Iris pigment epithelial cell (primary cell): ENCODE measurements at places on chromosomes 5 and 9.

DNA sequence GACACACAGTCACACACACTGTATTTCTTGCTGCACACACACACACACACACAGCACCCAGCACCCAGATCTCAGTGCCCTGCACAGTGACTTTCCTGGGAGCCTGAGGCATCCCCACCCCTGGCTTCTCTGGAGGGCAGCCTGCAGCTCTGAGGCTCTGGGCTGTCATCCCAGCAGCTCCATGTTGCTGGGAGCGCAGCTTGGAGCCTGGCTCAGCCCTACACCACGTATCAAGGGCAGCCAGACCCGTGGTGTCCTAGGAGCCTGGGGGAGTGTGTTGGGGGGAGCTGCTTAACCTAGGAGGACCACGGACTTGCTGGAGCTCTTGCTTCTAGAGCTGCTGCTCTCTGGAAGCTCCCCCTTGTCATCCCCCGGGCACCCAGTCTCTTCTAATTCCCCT is 5.2 kb downstream of the IER5L start:
- peak; percentile 23 for DNase-seq

- DNase-seq, result no peak
Measured at GRCh38 chr9:121582641-121583040, 68.8 kb upstream of the DAB2IP start.

DNA sequence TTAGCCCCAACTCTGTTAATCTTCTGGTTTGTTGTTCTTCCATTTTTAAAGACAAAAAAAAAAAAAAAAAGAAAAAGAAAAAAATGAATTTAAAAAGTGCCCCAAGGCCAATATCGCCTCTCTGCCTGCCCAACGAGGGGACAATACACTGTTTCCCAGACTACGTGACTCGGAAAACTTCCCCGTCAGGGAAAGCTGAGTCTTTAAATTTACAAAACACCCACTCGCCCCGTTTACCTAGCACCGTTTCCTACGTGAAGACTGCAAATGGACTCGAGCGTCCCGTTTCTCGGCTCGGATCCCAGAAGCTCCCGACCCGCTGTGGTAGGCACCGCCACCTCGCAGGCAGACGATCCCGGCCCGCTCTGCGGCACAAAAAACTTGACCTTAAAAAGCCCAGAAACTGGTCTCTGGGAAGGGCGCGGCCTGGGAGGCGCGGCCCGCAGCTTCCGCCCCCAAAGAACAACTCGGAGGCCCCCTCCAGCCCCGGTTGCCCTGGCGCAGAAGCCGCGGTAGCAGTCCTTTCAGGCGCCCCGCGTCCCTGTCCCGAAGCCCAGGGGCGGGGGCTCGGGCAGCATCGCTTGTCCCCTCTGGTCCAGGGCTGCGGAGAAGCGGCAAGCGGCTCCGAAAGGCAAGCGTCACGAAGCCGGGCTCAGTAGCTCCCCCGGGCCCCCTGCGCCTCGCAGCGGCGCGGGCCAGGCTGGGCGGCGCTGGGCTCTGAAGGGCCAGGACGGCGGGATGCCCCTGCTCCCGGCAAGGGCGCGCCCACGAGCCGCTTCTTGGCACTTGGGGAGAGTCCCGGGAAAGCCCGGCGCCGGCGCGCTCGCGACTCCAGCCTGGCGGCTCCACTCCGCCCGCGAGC is at the start of gene GCNT4:
Gene GCNT4, minus strand, starts transcription at position 367 of the 862 bp plus-strand sequence. CDS start 22,521 bp downstream, outside the sequence.
- DNase-seq, result peak; percentile 44

GRCh38 chr5:139710319-139711066 is 62.3 kb downstream of the CXXC5 start:
- DNase-seq, result peak; percentile 65

DNA sequence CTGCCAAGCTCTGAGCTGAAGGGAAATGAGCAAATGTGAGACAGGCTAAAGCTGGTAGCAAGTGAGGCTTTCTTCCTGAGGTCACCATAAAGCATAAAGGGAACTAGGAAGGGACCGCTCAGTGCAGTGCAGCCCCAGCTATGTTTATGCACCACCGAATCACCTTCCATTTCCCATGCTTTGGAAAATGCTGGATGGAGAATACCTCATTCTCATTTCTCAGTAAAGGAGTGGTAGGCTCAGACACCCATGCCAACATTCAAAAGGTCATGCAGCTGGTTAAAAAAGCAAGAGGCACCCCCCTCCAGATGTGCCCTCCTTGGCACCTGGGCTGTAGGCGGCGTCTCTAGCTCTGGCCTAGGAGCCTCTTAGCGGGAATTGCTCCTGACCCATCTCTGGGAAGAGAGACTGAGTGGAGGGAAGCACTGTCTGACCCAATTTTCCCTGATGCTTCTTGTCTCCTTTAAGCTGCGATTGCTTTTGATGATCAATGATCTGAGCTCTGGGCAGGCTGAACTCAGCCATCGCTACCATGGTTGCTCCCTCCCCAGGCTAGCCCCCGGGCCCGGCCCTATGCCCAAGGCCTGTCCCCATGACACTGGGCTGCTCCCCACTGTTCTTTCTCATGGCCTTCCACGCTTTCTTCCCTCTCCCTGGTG is 58.7 kb downstream of the ZNF354C start:
- no peak for DNase-seq

- no peak for DNase-seq
Measured at GRCh38 chr5:116013936-116014335, 18.3 kb upstream of the ARL14EPL start.

- DNase-seq, result peak; percentile 68
Measured at GRCh38 chr5:41843456-41844370, 26.5 kb downstream of the OXCT1 start.

DNA sequence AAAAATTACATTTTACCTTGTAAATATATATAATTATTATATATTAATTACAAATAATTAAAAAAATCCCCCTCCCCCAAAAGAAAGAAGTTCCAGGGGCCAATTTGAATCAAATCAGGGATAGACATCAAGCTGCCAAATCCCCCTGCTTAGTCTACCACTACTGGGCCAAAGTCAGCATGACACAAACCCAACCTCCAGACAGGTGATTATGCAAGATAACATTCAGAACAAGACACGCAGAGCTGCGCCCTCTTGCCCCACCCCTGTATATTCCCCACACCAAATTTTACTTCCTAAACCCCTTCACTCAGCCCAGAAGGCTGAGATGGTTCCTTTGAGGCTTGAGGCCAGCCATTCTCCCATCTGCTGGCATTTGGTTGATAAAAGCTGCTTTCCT is 2059.1 kb upstream of the CDH6 start:
- no peak for DNase-seq

GRCh38 chr9:109520475-109521132 is 22.5 kb upstream of the PTPN3 start:
- DNase-seq, result peak; percentile 65

DNA sequence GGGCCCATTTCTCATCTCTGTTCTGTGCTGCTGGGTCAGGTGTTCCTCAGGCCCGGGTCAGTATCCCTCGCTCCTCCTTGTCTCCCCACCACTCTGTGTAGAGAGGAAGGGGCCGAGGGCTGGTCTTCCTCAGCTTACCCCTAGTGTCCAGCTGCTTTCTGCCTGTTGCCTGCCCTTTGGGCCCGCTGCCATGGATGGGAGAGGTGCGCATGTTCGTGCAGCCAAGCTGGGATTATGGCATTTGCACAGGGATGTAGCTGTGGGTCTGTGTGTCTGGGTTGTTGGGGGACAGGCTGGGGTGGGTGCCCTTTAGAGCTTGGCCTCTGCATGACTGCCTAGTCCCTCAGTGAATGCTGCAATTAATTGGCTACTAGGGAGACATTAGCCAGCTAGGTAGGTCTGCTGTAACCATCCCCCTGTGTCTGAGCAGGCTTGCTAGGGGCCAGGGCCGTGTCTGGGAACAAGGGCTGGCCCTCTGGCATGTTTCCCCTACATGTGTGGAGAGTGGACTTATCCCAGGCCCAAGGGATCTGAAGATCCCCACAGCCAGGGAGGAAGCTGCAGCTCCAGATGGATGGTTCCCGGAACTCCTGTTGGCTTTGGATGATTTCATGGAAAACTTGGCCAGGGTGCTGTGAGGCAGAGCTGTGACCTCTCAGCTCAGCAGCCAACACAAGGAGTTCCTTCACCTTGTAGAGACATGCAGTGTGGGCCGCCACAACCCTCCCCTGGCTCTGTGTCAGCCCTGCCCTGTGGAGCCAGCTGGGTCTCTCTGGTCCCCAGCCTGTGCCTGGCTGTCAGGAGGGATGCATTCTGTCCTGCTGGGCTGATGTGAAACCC is 161.9 kb downstream of the MACROH2A1 start:
- no peak for DNase-seq
